ENCODE measurements at places on chromosomes 6 and 20.
A peak's percentile ranks its signal among the peaks of the same experiment; 100 is the strongest.

DNA sequence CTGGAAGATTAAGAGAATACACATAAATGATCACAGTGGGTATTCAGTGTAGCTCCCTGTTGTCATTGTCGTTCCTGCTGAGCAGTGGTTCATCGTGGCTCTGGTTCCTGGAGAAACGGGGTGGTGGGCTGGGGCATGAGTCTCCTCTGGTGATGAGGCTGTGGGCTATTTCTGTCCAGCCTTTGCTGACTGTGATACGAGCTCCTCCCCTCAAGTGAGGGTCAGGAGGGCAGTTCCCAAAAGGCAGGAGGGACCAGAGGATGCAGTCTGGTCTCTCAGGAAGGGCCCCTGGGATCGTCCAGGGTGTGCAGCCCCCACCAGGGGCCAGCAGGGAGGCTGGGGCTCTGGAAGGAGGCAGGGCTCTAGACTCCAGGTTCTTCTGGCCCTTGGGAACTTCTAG lies 31.1 kb upstream of the DLGAP4 start:
- DNase-seq, result no peak

GRCh38 chr6:13194852-13195251 lies 133.5 kb downstream of the TBC1D7 start:
- no peak for DNase-seq

- peak; percentile 2 for DNase-seq
Observed at GRCh38 chr6:53795702-53796450, 1.1 kb downstream of the LRRC1 start.

DNA sequence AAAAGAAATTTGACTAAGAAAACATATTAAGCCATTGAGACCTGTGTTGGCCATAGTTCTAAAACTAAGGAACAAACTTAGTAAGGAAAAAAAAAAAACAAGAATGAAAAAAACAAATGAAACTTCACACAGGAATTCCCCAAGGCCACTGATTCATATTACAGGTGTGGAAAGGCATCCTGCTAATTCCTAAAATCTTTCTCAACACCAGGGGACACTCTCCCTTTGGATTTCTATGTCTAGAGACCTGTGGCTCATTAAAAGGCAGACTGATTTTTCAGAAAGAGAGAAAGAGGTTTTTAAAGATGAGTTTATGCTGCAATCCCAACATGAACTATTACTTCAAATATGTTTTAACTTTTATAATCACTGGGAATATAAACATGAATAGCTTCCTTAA lies at the start of gene OR12D1:
OR12D1 (plus strand) TSS at position 341 of the 400 bp plus-strand sequence.
- no peak for DNase-seq

- DNase-seq, result no peak
Observed at GRCh38 chr6:62037445-62037844, 248.6 kb downstream of the KHDRBS2 start.

DNA sequence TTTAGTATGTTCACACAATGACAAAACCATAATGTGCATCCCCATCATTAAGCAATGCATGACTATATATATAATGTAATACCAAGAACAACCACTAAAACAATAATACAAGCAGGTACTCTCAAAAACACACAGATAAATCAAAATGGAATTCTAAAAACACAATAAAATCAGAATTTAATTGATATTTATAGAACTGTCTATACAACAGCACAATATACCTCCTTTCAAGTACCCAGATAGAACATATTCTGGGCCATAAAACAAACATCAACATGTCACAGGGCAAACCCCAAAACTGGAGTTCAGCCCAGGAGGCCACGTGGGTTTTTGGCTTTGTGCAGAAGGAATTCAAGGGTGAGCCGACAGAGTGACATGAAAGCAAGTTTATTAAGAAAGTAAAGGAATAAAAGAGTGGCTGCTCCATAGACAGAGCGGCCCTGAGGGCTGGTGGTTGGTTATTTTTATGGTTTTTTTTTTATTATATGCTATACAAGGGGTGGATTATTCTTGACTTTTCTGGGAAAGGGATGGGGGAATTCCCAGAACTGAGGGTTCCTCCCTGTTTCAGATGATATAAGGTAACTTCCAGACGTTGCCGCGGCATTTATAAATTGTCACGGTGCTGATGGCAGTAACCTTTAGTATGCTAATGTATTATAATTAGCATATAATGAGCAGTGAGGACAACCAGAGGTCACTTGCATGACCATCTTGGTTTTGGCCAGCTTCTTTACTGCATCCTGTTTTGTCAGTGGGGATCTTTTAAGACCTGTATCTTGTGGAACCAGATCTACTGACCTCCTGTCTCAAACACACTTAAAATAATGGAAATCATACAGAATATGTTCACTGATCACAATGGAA lies 5.6 kb downstream of the RAB23 start:
- no peak for DNase-seq

- no peak for DNase-seq
Observed at GRCh38 chr6:161268531-161269210, 5.2 kb downstream of the AGPAT4 start.

- DNase-seq, result no peak
Observed at GRCh38 chr6:112017169-112017568, 36.7 kb upstream of the CCN6 start.

DNA sequence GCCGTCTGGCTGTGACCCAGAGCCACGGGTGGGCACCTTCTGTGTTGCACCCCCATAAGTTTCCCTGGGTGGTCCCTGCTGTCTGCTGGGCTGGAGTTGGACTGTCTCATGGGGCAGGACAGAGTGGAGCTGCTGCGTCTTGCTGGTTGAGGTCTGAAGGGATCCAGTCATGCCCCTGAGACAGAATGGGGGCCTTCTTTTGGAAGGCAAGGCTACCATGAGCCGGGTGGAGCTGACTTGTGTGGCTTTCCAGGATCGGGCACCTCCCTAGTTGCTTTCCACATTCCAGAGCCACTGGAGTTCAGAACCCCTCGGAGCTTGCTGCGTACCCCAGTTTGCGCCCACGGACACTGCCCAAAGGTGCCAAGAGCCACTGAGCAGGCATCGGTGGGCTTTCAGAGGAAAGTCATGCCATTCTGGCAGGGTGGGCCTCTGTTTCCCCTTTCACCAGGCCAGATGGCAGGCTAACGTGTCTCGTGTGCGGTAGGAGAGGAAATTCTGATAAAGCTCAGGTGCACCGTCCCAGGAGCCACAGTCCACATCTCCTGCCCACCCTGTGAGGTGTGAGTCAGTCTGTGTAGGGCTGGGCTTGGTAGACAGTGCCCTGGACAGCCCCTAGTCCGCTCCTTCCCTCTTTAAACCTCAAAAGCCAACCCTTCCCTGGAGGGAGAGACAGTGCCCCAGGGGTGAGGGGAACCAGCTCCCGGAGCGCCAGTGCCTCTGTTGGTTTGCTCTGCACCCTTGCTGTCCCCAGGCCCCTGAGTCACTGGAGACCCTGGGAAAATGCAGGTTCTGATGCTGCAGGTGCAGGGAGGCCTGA lies 125.3 kb downstream of the SYCP2 start:
- no peak for DNase-seq

DNA sequence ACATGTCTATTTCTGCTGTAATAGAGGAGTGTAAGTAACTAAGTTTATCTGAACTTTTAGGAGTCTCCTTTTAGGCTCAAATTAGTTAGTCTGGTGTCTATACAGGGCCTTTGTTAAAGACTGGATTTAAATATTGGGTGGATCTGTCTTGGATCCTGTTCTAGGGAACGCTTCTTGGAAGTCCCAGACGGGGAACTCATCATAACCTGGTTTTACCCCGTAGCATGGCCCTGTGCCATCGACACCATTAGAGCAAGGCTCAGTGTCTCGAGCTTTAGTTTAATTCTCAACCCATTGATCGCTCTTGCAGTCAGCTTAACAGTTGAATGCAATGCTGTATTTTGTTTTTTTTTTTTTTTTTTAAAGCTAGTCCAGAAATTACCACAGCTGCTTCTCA lies 89.9 kb downstream of the CARMIL1 start:
- DNase-seq, result no peak

- DNase-seq, result no peak
Observed at GRCh38 chr6:150403458-150404246, 34.8 kb downstream of the IYD start.

- DNase-seq, result peak; percentile 79
Observed at GRCh38 chr6:18264219-18264922, at the start of gene DEK. TSS of gene DEK (minus strand) at chr6:18264530. CDS start at chr6:18263987, 543 bp downstream.

GRCh38 chr6:168822376-168822775 lies 381.4 kb downstream of the SMOC2 start:
- no peak for DNase-seq

GRCh38 chr6:120303527-120303926 lies 954.0 kb upstream of the MAN1A1 start:
- DNase-seq, result no peak

DNA sequence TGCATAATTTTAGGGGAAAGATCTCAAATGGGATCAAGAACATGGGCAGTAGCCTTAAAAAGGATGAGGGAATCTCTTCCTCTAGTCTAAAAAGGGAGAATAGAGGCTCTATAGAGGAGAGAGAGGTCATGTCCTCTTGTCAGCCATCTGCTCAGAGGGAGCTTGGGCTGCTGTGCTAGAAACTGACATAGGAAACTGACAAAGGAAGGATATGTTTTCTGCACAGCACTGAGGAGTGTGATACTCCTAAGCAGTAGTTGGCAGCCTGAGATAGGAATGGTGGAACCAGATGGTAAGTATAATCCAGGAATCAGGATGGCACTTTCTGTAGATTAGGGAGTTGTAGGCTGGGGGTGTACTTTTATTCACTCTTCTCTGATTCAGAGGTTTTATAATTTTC lies 59.2 kb downstream of the PTPRA start:
- no peak for DNase-seq

DNA sequence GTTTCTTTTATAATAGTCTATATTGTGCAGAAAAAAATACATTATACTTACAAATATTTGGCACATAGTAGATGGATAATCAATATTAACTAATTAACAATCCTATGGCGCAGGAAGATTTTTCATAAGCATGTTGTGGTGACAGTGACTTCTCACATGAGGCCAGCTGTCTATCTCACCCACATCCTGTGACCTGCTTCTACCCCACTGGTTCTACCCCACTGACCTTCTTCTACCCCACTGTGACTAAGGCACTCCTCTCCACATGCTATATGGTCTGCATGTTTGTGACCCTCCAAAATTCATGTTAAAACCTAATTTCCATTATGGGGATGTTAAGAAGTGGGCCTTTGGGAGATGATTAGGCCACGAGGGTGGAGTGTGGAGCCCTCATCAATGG lies 394.8 kb upstream of the AGPAT4 start:
- DNase-seq, result no peak

GRCh38 chr6:40352527-40353170 lies 234.5 kb downstream of the LRFN2 start:
- no peak for DNase-seq

GRCh38 chr20:49591217-49591865 lies 23.4 kb upstream of the PTGIS start:
- DNase-seq, result no peak

GRCh38 chr6:167781066-167781767 lies 45.5 kb upstream of the AFDN start:
- no peak for DNase-seq

- no peak for DNase-seq
Observed at GRCh38 chr6:149366267-149366921, 33.7 kb upstream of the SUMO4 start.

DNA sequence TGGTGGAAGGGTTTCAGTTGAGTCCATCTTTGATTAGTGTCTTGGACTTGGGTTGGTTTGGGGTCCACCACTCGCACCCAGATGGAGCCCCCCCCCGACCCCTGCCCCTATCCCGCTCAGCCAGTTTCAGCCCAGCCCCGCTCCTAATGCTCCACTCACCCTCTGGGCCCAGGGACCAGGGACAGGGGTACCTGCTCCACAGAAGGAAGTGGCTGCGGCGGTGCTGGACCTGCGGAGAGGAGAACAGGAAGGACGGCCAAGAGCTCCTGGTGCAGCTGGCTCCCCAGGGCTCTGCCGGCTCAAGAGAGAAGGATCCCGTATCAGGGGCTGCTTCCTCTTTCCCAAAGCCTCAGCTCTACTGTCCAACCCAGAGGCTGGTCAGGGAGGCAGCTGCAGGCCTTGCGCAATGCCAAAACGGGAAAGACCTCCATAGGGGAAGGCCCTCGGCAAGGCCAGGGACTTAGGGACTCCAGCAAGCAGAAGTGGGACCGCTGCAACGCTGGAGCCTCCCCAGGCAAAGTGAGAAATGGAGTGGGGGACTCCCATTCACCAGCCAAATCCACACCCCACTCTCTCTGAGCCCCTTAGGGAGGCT lies at the start of gene SIGLEC1:
SIGLEC1 (minus strand) TSS at position 322 of the 595 bp plus-strand sequence. CDS start 5,472 bp downstream, outside the sequence.
- DNase-seq, result no peak

All from effector CD4-positive, alpha-beta T cell (primary cell).